ENCODE measurements at places on chromosomes 12 and 14. TPM values are rescaled to one million over a fixed set of nuclear protein-coding genes. Genes with fewer than 3 reads are reported as not detected.
A peak's percentile ranks its signal among the peaks of the same experiment; 100 is the strongest.

The KRT71 gene
- total RNA-seq, result not detected

The ZBTB42 gene
- total RNA-seq, result 1.9 TPM

The CACNA1C gene
- 1.4 TPM for total RNA-seq

The PIANP gene
- total RNA-seq, result 15.4 TPM

The SLC6A15 gene
- not detected for total RNA-seq

The GLT8D2 gene
- total RNA-seq, result not detected

The ARPC3 gene
- 385 TPM for total RNA-seq

The RDH16 gene
- 0.13 TPM for total RNA-seq

The ACSS3 gene
- not detected for total RNA-seq

The HOXC13 gene
- not detected for total RNA-seq

The KIF26A gene
- not detected for total RNA-seq

The SLC39A2 gene
- total RNA-seq, result not detected

DNA sequence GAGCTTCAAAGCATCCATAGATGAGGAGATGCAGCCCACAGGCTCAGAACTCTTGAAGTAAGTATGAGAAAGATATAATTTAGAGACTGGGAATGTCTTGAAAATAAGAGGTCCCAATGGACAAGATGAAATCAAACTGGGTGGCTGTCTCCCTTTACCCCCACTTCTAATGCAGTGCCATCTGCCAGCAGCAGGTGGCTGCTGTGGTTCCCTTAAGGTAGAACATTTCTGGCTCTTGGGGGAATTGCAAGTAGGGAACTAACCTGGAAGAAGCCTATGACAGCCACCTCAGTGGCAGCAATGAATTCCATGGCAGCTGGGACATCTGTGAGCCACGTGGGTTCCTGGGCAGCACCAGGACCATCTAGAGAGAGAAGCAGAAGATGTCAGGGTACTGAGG, 648 bp downstream of the ERP27 start:
- no peak for DNase-seq

GRCh38 chr12:89517720-89518119, 6.9 kb downstream of the GALNT4 start:
- no peak for DNase-seq

GRCh38 chr12:98998697-98999299, 353.7 kb downstream of the APAF1 start:
- peak; percentile 65 for DNase-seq

- no peak for DNase-seq
Observed at GRCh38 chr14:38512236-38512635, 256.3 kb upstream of the CLEC14A start.

DNA sequence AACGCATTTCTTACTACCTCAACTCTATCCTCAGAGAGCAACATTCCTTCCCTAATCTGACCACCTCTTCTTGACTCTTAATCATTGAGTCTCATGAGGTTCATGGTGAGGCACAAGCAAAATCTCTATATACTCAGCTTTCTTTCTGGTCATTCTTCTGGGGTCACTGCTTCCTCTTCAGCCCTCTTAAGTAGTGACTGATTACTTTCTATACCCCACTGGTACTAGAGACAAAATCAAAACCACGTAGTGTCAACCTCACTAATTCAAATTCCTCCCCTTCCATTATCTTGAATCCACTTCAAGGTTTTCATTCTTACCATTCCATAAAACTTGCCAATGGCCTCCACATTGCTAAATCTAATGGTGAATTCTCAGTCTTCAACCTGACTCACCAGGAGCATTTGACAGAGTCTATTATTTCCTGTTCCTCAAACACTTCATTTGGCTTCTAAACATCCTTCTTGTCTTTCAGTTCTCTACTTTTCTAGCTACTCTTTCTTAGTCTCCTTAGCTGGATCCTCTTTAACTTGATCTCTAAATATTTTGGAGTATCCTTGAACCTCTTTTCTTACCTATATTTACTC, 6.8 kb downstream of the WDHD1 start:
- DNase-seq, result no peak

GRCh38 chr14:75164809-75165208, 11.6 kb downstream of the TMED10 start:
- no peak for DNase-seq

DNA sequence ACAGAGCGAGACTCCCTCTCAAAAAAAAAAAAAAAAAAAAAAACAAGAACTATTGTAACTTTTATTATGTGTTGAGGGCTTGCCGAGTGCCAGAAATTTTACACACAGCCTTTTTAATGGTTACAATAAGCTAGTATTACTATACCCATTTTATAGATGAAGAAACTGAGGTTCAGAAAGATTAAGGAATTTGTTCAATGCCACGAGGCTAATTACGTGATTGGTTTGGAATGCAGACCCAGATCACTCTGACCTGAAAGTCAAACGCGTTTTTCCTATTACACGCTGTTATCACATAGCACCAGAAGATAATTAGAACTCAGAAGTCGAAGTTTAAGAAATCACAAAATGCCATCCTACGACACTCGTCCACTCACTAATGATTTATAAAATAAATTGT, 48.9 kb upstream of the RAP1B start:
- DNase-seq, result no peak

GRCh38 chr12:127150956-127151355, 1116.0 kb upstream of the TMEM132C start:
- DNase-seq, result no peak

DNA sequence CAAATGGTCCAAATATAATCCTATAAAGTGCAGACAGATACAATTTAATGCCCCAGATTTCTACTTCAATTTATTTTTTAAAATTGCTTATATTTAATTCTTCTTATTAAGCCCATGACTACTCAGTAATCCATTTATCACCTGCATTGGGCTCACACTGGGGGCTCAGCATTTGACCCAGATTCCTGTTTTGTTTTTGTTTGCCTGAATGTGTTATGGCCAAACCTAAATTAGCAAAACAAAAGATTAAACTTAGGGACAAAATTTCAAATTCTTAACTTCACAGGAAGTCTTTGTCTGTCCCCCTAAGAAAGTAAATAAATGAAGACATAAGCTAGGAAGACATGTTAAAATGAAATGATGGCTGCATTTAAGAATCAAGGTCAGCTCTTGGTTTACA, 322.3 kb downstream of the RMST start:
- no peak for DNase-seq

DNA sequence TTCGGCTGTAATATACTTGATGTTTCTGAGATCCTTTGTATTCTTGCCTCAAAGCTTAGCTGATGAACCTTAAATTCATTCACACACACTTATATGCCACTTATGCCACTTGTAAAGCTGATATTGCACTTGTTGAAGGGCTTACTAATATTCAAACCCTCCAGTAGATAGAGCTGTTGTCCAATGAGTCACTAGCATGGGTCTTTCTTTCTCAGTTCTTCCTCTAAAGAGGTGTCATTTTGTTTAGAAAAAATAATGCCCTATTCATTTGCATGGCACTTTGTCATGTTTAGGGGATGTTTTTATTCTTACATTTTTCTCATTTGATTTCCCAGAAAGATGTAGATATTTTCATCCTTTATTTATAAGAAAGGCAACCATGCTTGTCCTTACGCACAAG, 56.4 kb downstream of the MON2 start:
- no peak for DNase-seq

GRCh38 chr14:77926942-77927341, 127.0 kb downstream of the ADCK1 start:
- no peak for DNase-seq

DNA sequence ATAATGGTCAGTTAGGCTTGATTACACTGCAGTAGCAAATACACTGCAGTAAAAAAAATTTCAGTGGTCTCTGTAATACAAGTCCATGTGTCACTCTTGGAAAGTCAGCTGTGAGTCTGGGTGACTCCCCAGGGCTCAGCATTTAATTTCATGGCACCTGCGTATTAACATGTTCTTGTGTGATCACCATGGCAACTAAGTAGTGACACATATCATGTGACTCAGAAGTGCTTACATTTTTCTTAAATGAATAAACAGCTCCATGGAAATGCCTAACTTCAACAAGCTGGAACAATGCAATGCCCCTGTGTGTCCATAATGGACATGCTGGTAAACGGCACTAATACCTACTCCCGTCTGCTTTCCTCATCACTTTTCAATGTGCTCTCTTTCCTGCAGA, 88.5 kb upstream of the ANO4 start:
- no peak for DNase-seq

GRCh38 chr14:67317822-67318221, 41.8 kb downstream of the ATP6V1D start:
- no peak for DNase-seq

- peak; percentile 52 for DNase-seq
Observed at GRCh38 chr12:112870267-112870980, 36.3 kb upstream of the OAS1 start.

- no peak for DNase-seq
Observed at GRCh38 chr14:58275527-58276190, 22.7 kb upstream of the ARID4A start.

DNA sequence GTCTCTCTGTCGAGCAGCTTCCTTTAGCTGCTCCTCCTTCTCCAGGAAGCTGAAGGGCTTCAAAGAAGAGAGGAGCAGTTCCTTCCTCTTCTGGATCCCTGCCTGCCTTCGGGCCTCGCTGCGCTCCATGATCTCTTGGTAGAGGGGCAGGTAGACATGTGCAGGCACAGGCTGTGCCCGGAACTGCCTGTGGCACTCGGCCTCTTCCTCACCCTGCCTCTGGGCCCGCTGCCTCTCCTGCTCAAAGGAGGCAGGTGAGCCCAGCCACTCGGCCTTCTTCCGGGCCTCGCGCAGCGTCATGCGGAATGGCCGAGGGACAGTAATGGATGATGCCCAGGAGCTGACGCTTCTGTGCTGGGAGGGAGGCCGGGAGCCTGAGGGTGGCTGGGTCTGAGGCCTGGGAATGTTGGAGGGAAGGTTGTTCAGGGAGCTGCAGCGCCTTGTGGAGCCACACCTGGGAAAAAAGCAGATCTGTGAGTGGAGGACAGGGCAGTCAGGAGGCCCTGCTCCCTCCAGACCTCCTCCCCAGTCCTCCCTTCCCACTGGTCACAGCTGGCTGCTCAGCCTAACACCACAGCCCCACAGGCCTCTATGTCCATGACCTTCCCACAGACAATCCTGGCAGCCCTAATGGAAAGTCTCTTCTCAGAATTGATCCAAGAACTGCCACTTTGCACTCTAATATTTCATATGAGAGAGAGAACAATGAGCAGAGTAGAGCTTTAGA, 5.3 kb downstream of the FAM161B start:
- DNase-seq, result no peak

DNA sequence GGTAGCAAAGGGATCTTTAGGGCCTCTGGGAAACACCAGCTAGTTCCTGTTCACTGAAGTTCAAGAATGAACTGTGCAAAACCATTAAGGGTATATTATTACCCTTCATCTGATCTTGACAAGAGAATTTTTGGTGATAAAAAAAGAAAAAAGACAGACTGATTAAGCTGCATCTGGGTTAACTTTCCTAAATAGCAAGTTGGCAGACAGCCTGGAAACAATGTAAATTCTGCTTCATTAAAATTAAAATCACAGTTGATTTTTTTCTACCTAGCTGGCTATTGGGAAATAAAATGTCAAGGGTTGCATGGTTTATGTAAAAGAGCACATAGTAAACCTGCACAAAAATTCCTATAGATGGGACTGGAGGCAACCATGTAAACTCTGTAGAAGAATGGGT, 126.6 kb upstream of the PRKD1 start:
- no peak for DNase-seq

DNA sequence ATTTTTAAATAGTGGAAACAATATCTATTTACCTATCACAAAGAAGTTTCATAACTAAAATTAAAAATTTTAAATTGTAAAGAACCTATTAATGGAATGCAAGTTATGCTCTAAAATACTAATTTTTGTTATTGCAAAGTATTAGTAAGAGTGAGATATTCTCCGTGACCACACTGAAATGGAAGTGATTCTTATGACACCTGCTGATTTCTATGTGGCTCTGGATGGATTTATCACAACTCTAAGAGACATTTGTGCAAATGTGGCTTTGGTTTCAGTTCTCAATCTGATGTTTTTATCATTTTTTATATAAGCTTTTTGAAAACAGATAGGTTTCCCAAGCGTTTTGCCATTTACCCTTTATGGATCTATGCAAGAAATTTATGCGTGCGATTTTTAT, 497.8 kb downstream of the NAV3 start:
- DNase-seq, result no peak

- DNase-seq, result peak; percentile 18
Observed at GRCh38 chr14:89767131-89767530, 187.4 kb downstream of the EFCAB11 start.

DNA sequence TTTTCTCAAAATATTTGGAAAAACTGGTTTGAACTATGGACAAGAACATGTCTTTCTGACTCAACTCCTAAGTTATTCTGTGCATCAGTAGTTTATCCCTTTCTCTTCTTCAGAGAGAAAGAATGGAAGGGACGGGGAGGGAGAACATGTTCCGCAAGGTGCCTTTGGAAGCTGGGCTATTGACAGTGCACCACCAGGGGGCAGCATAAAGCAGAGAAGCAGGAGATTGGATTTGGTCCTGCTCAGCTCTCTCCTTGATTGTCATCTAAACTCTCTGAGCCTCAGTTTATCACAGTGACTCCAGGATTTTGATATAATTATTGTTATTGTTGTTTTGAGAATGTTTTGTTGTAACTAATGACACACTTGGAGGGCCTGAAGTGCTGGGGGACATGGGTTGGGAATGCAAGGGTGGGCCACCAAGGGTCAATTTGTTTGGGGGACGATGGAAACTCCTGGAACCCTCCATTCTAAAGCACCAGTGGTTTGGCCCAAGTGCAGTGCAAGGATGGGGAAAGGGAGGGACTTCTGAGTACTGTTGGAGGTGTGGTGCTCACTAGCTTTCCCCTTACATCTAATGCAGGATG, 45.3 kb upstream of the ANO6 start:
- DNase-seq, result peak; percentile 70

DNA sequence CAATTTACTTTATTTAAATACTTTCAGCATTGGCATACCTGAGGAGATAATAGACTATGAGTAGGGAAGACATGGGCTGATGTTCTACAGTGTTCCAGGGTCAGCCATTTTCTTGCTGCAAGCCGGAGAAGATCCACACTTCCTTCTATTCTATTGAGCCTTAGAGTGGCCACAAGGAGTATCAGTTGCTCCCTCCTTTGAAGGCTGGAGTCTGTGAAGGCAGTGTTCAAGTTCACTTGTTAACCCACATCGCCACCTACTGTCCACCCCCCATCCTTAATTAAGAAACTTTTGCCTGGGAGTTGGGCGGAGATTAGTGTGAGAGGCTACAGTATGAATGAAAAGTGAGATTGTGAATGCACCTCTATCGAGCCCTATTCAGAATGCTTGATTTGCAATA, 666.6 kb downstream of the NRXN3 start:
- peak; percentile 39 for DNase-seq

GRCh38 chr12:5076761-5077160, 33.1 kb downstream of the KCNA5 start:
- no peak for DNase-seq
